ENCODE measurements at places on chromosomes 13 and 19.

- DNase-seq: no peak
Measured at GRCh38 chr19:10776900-10777650, 58.9 kb downstream of the TMED1 start.

- no peak for DNase-seq
Measured at GRCh38 chr19:51207747-51208146, 17.1 kb upstream of the CD33 start.

DNA sequence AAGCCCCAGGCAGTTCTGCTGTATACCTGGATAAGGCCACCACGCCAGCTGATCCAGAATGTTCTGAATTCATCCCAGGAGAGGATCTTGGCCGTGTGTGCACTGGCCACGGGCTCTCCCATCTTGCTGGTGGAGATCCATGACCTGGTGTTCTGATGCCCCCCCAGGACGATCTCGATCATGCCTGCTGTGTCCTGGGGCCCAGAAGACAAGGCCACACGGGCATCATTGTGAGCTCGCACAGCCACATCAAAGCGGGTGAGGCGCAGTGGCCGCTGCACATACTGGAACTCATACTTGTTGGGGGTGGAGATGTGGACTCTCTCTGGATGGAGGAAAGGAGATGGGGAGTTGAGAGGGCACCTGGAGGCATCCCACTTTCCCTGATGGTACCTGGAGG is 40.1 kb downstream of the F2RL3 start:
- no peak for DNase-seq

- DNase-seq: no peak
Measured at GRCh38 chr13:31775686-31776085, 36.4 kb downstream of the RXFP2 start.

DNA sequence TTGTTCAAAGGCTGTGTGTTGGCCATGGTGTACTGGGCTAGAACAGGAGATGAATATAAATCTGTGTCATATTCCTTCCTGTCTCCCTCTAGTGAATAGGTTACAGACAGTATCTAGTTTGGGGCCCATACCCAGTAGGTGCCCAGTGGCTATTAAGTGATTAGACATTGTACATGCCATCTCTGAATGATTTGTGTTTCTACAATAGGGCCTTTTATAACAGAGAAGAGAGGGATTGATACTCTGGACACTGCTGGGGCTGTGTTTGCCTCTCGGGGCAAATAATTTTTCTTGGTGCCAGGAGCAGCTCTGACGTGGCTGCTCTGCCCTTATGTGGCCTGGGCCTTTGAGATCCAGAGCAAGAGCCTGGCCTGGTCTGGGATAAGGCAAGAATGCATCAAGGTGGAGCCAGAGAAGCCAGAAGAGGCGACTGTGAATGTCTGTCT is 403.1 kb downstream of the SPRY2 start:
- DNase-seq: no peak

GRCh38 chr19:389255-389934 is 19.6 kb downstream of the C2CD4C start:
- DNase-seq: no peak

DNA sequence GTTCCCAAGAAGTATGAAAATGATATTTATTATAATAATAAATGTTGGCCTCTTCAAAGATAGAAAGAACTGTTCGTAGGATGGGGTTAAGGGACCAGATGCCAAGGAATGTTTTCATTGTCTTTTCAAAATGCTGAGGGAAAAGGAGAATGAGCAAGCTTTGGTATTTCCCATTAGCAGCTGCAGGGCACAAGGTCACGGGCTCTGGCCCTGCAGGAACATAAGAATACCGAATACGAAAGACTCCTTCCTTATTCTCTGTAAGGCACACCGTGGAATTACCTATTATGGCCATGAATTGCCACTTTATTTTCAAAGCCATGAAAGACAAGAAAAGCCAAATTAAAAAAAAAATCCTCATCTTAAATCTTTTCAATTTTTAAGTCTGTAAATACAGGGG is 49.6 kb upstream of the OLFM4 start:
- DNase-seq: no peak

GRCh38 chr19:31676271-31677004 is 327.2 kb upstream of the TSHZ3 start:
- DNase-seq: no peak

DNA sequence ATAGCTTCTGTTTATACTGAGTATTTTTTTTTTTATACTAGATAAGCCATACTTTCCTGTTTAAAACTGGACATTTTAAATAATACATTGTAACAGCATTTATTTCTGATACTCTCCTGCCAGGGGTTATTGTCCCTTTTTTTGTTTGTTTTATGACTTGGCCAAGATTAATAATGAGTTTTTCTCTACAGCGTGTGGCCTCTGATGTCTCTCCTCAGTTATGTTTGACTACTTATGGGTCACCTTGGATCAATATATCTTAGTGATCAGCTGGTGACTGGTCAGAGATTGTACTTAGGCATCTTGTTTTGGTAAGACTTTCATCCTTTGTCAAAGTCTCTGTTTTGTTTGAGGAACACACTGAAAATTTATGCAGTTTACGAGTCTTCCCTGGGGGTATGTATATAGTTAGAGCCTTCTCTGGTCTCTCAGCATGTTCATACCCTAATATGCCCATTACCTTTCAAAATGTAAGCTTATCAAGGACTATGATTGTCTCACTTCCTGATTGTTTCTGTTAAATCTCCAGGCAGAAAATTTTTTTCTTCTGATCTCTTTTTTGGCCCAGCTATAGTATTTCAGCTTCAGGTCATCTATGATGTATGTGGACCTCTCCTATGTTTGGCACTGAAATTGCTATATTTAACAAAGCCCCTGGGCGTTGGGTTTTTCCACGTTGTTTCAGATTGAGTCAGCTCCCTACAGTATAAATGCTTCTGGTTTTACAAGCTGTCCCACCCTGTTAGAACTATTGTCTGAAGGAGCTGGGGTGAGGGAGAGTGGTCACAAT is 87.9 kb downstream of the URI1 start:
- no peak for DNase-seq

- no peak for DNase-seq
Measured at GRCh38 chr13:39688699-39689405, 33.4 kb downstream of the COG6 start.

DNA sequence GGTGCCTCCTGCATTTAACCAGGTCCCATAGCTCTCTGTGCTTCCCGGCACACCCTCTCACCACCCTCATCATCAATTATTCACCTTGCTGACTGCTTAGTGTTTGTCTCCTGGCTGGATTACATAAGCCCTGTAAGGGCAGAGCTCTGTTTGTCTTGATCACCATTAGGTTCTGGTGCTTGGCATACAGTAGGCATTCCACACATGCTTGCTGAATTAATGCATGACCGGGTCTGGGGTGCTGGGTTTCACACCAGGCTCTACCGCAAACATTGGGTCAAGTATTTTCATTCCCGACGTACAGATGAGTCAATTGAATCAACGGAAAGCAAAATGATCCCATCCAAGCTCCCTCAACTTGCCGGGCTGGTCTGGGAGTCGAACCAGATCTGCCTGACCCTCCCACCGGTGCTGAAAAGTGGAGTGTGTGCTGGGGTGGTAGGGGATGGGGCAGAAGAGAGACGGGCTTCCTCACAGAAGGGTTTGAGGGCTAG is 28.5 kb downstream of the VAV1 start:
- DNase-seq: no peak

- no peak for DNase-seq
Measured at GRCh38 chr19:7833225-7834099, 3.4 kb downstream of the EVI5L start.

DNA sequence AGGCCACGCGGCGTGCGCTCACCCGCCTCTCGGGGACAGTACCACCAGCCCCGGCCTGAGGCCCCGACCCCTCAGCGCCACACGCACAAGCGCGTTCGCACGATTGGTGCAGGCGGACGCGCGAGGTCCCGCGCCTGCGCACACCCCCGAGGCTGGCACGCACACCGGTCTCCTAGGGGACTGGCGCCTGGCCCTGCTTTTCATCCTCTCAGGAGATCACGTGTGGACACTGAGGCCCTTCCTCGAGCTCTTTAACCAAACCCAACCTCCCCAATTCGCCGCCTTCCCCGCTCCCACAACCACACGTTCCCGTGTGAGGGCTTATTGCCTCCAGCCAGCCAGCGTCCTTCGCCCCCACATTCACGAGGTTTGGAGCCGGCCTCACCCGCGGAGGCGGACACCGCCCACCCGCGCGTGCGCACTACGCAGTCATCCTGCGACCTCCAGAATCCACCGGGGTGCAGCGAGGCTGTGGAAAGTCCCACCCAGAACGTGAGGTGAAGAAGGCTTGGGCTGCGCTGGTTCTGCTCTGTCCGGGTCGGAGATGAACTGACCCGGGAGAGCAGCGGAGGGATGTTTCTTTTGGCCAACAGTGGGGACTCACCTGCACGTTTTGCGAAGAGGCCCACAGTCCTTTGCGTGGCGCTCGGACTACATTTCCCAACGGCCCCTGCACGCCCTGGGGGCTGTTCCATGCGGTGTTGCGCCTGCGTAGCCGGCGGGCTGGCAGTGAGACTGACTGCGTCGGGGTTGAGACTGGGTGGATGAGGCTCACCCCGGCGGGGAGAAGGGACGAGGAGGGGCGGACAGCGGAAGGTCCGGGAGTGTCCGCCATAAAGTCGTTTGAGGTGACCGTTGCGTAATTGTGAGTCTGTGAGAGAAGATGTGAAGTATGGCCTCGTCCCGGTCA is 539 bp upstream of the ZNF667 start:
- DNase-seq: peak; percentile 59

GRCh38 chr13:50636007-50636704 is 207.3 kb downstream of the DLEU7 start:
- DNase-seq: peak; percentile 34

GRCh38 chr19:10364644-10365043 is 15.7 kb downstream of the TYK2 start:
- DNase-seq: no peak

- DNase-seq: no peak
Measured at GRCh38 chr13:49450105-49450819, 6.2 kb downstream of the SETDB2 start.

GRCh38 chr19:53849237-53849676 is 18.4 kb upstream of the MYADM start:
- no peak for DNase-seq

- DNase-seq: no peak
Measured at GRCh38 chr13:51004111-51004865, 94.7 kb downstream of the RNASEH2B start.

GRCh38 chr19:13037731-13038130 is 42.5 kb downstream of the NFIX start:
- DNase-seq: no peak

DNA sequence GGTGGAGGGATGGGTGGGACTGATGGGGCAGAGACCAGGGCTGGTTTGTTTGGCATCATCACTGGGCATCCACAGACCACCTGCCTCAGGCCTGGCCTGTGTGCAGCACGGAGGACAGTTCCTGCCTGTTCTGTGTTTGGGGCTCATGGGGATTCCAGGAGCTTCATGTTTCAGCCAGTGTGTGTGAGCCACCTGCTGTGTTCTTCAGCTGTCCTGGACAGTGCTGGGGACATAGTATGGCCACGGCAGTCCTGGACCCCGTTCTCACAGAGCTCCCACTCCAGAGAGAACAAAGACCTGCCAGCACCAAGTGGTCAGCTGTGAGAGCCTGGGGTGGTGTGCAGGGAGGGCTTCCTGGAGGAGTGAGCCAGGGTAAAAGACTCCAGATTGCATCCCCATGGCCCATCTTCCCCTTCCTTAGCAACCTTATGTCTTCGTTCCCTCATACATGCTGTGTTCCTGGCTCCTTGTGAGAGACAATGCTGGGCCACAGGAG is 2.0 kb upstream of the CCDC97 start:
- DNase-seq: no peak

GRCh38 chr13:75513271-75513670 is 24.4 kb downstream of the COMMD6 start:
- DNase-seq: no peak

GRCh38 chr13:35796623-35797022 is 320.1 kb upstream of the MAB21L1 start:
- DNase-seq: no peak

- DNase-seq: no peak
Measured at GRCh38 chr13:92602560-92602959, 624.0 kb upstream of the GPC6 start.

DNA sequence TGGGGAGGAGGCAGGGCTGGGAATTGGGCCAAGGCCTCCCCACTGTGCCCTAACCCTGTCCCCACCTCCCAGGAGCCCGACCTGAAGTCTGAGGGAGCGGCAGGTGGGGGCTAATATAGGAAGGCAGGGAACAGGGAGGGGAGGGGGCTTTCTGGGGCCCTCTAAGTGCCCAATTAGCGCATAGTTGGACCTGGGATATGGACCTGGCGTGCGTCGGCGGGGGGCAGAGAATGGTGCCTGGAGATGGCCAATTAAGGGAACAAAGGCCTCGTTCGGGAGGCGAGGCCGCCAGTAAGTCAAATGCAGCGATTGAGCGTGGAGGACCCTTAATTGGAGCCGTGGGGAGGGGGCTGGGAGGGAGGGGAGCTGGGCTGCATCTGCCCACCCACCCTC is at the start of gene C19orf85:
Gene C19orf85, minus strand, starts transcription at position 90 of the 393 bp plus-strand sequence. CDS start 197 bp downstream, outside the sequence.
- DNase-seq: peak; percentile 76

DNA sequence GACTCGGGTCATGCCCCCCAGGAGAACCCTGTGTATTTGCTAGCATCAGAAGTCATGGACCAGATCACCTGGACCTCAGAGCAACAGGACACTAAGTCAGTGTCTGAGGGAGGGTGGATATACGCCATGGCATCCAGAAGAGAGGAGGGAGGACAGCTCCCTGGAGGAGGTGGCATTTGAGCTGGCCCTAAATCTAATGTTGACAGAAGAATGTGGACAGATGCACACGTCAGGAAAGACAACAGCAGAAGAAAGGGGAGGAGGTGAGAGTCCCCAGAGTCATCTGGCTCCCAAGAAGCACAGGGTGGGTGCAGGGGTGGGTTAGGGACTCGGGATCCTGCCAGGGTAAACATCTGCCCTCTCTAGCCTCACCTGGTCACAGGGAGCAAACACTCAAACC is 24.5 kb upstream of the CCNE1 start:
- no peak for DNase-seq

DNA sequence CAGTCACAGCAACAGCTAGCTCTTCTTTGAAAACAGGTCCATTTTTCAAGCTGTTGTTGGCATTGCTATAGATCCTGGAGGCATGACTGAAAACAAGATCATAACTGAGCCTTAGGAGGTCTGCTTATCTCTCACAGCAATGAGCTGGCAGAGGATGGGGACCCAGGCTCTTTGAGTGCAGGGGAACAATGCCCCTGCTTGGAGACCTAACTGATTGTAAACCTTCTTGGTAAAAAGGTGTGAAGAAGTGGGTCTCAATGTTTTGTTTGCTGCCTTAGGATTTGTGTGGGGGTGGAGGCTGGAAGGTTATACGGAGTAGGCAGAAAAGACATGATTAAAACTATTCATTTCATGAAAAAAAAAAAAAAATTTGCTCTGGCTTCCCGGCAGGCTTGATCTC is 94.6 kb downstream of the EFNB2 start:
- no peak for DNase-seq

All from NCI-H146 (cell line).